ENCODE measurements at places on chromosomes 6 and 20. TPM values are rescaled to one million over a fixed set of nuclear protein-coding genes. Genes with fewer than 3 reads are reported as not detected.

Gene PGC
- not detected for total RNA-seq

Gene RCAN2
- total RNA-seq, result 5.6 TPM

Gene WFDC2
- total RNA-seq, result not detected

Gene ATP6V1G2
- 4.1 TPM for total RNA-seq

Gene LAMA4
- 494 TPM for total RNA-seq

Gene NNAT
- 0.83 TPM for total RNA-seq

Gene DST
- 670 TPM for total RNA-seq

Gene SIRPA
- total RNA-seq, result 25.1 TPM

Gene TFAP2D
- not detected for total RNA-seq

Gene GNAS-AS1
- 0.33 TPM for total RNA-seq

Gene SLC2A4RG
- total RNA-seq, result 18.2 TPM

Gene ULBP2
- 1.8 TPM for total RNA-seq

Gene HLA-A
- total RNA-seq, result 280 TPM

Gene ABHD16B
- total RNA-seq, result not detected

DNA sequence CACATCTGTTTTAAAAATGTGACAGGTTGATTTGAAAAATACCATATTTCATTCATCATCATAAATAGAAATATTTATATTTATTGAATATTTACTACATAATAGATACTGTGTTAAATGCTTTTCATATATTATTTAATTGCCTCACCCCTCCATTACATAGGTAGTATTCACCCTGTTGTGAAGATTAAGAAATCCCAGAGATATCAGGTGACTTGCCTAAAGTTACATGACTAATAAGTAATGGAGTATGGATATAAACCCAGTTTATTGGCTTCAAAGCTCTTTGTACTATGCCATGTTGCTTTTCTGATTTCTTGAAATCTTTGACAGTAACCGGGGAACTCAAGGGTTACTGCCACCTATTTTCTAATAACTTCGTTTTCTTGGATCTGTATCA, 10.1 kb upstream of the TSPYL1 start:
- no peak for DNase-seq

DNA sequence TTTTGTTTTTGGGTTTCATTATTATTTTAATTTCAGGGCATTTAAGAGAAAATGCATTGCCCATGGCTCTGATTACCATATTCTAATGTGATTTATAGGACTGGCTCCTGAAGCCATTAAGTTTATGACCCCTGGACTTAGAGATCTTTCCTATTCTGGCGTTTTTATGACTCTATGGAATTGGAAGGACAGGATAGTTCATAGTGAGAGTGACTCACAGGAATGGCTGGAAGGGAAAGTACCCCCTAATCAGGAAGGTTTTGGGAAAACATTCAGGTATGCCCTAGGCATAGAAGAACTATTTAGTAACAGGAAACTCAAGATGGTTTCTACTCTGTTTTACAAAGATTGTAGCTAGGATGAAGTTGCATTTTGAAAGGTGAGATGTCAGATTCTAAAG, 108.6 kb upstream of the SLC2A12 start:
- no peak for DNase-seq

DNA sequence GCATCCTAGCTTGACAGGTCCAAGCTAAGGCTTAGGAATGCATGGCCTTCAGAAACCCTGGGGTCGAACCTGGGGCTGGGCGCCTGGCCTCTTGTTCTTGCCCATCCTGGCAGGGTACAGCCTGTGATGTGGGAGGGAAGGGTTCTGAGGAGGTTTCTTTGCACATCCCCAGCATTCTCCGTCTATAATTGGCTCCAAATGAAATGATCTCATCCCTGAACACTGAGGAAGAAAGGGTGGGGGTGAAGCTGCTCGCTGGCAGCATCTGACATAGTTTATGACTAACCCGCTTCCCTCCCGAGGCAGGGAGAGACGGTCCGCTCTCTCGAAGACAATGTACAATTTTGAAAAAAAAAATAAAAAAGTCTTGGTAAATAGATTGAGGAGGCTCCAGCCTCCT, 67.1 kb upstream of the ZNFX1 start:
- peak; percentile 86 for DNase-seq

GRCh38 chr20:62275219-62275618, 27.6 kb upstream of the ADRM1 start:
- DNase-seq, result no peak

GRCh38 chr6:107032051-107032450, 4.1 kb downstream of the MTRES1 start:
- DNase-seq, result no peak

GRCh38 chr6:170289180-170289931, 1.5 kb downstream of the DLL1 start:
- DNase-seq, result no peak

DNA sequence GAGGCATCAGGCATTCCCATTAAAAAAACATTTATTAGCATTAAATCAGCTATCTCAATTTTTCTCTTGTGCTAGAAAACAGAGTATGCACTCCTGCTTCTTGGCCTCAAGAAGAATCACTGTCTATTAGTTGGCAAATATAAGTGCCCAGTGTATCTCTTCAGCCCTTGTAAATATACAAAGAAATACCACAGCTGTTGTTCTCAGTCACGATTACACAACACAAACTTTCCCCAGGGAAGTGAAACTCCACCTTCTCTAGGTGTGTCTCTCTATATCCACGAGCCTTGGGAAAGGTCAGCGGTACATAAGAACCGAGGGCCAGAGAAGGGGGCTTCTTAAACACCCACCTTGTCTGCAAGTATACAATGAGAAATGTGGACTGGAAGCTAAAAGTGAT, 194.7 kb downstream of the PKHD1 start:
- no peak for DNase-seq

GRCh38 chr20:58587467-58587866, 63.6 kb upstream of the STX16 start:
- no peak for DNase-seq

DNA sequence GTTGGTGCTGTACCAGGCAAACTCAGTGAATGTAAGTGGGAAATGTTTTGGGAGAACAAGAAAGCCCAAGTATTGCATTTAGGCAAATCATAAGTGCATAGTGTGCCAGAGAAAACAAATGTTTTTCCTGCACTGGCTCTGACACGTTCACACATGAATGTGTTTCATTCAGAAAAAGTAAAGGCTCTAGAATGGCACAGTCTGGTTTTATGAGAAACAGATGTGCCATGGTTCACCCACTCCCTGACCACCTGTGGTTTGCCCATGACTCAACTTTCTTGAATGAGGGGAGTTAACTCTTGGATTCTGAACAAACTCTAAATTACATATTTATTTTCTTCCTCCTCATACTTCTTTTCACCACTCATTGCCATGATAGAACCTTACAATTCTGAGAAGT, 126.9 kb downstream of the KCNQ5 start:
- DNase-seq, result peak; percentile 77

- DNase-seq, result no peak
Observed at GRCh38 chr6:1792989-1793388, 183.3 kb downstream of the FOXC1 start.

DNA sequence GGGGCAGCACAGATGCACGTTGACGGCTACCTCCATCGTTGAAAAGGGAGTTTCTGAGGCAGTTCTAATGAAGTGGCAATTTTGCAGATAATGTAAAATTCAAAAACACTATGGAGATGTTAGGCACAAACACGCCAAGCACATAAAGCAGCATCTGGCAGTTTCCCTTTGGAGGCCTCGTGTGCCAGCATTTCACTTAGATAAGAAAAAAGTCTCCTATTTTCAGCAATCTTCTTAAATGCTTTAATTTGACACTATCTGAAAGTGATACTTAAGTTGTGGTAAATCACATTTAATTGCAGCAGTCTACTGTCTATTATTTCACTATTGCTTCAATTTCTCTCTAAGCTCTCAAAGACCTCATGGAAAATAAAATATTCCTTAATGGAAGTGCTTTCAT, 125.3 kb upstream of the PROKR2 start:
- no peak for DNase-seq

DNA sequence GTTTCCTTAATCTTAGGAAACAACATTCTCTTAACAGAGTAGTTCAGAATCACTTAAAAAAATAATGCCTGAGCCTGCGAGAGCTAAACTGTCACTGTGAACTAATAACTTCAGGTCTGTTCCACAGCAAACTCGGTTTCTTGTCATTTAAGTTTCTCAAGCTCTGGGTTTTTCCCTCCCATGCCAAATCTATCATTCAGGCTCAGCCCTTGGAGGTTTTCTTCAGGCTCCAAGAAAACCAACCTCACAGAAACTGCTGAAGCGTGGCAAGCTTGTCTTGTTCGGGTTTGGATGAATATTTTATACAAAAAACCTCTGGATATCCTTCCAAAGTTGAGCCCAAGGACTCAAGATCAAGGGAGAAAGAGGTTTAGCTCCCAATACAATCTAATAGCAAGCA, 99.7 kb upstream of the SNX9 start:
- DNase-seq, result no peak

GRCh38 chr6:20870493-20870892, 336.2 kb downstream of the CDKAL1 start:
- no peak for DNase-seq

- DNase-seq, result no peak
Observed at GRCh38 chr6:108697561-108698161, 136.9 kb downstream of the FOXO3 start.

GRCh38 chr6:20876036-20876435, 341.8 kb downstream of the CDKAL1 start:
- peak; percentile 65 for DNase-seq

DNA sequence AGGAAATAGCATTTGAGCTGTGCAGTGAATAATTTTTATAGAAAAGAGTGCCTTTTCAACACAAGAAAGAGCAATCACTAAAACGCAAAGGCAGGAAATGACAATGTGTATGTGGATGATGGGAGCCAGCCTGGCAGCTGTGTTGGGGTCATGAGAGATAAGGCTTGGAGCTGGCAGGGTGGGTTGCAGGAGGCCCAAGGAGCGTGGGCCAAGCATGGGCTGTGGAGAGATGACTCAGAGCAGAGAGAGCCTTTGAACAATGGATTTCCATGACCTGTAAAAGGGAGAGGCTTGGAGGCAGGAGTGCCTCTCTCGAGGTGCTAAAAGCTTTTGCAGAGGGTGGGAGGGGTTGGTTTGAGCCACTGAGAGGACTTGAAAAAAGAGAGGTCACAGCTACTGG, 6.6 kb upstream of the TBC1D7 start:
- DNase-seq, result no peak

All from fibroblast of lung (primary cell).